HuH-7 (cell line): ENCODE measurements at places on chromosomes 2 and 18.

GRCh38 chr2:17878281-17879136 is at the start of gene KCNS3:
KCNS3 (plus strand) TSS chr2:17878667; CDS start chr2:17931009, 52,342 bp downstream.
- peak; percentile 56 for DNase-seq

DNA sequence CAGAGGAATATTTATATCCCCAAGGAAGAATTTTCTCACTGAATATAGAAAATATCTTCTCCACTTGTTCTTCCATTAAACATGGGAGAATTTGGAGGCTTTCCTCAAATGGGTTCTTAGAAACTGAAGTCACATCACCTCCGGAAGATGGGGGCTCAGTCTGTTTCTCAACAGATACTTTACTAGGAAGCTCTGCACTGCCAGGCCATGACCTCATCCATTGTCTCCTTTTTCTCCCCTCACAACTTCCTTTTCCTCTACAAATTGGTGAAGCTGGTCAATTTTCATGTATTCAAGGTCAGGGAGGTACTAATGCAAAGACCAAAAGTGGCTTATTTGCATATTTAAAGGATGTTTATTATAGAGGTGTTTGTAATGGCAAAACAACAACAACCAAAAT is 173.1 kb downstream of the RNF152 start:
- no peak for DNase-seq

DNA sequence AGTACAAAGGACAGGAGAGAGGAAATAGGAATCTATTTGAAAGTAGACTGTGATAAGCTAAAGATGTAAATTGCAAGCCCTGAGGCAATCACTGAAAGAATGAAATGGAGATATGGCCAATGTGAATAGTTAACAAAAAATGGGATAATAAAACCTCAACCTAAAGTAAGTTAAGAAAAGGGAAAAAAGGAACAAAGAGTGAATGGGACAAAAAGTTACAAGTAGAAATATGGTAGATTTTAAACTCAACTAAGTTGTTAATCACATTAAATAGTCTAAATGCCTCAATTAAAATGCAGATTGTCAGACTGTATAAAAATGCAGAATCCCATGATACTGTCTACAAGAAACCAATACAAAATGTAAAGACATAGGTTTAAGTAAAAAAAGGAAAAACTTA is 165.2 kb upstream of the RBMS1 start:
- no peak for DNase-seq

GRCh38 chr2:127631541-127631996 is 14.4 kb upstream of the GPR17 start:
- DNase-seq = no peak

GRCh38 chr2:70083344-70084156 is 3.7 kb upstream of the PCBP1 start:
- DNase-seq = no peak

- no peak for DNase-seq
Observed at GRCh38 chr18:45836242-45837205, 11.0 kb downstream of the SIGLEC15 start.

DNA sequence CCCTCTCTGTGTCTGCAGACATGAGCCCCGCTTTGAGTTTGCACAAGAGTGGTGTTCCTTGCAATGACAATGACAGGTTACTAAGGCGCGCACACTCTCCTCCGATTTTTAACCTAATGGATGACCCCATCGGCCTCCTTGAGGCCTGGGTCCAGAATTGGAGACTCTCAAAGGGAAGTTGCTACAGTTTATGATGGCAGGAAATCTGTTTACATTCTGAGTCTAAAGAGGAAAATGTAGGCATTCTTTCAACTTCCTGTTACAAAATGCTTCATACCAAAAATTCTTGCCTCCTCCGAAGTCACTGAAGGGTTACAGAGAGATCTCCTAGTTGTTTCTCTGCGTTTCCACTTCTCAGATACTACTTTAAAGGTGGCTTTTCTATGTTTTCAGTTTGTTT is 225.3 kb upstream of the AGAP1 start:
- DNase-seq = no peak

DNA sequence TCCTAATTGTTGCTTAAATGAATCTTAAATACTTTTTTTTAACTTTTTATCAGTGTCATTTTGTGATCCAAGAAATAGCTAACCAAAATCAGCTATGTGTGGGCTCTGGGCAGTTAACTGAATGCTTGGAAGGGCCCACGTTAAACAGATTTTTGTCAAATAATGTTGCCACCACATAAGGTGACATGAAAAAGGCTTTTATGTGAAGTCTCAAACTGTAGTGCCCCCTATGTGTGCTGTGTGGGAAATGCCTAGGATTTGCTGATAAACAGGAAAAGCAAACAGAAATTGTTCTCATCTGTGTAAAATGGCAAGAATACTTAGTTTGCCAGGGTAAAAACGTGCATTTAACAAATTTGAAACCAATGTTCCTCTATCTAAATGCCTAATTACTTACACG is 242.2 kb downstream of the ZNF516 start:
- DNase-seq = no peak

DNA sequence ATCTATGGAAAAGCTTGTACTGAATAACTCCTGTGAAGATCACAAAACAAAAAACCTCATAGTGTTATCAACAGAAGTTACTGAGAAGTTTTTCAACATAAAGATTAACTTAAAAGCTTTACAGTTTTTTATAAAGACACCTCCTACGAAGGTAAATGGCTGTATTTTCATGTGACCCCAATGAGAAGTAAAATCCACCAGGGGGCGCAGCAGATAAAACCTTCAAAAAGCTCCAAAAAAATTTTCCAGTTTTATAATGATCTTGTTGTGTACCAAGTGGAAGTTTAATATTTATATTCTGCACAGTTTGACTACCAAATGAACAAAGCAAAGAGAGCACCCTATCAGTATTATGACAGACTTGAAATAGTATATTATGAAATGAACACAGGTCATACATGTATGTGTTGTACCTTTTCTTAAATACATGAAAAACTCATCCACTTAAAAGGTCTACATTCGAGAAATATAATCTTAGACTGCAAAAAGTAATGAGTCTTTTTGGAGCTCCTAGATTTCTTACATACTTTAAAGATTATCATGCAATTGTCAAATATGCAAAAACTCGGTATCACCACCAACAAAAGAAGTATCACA is 38.5 kb downstream of the PNO1 start:
- no peak for DNase-seq

DNA sequence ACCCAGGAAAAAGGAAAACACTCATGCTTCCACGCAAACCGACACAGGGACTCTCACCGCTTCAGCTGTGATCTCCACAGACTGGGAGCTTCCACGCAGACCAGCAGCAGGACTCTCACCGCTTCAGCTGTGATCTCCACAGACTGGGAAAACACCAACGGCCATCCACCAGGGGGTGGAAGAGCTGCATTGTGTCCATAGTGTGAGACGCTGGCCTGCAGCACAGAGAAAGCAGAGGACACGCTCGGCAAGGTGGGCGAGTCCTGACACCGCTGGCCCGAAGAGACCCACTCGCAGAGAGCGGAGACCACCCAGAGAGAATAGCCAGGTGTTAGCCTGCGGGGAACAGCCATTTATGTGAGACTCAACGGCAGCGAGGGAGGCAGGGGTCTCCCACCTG is 42.5 kb upstream of the NFATC1 start:
- DNase-seq = peak; percentile 34

- no peak for DNase-seq
Observed at GRCh38 chr2:182132605-182133004, 147.0 kb downstream of the PPP1R1C start.

DNA sequence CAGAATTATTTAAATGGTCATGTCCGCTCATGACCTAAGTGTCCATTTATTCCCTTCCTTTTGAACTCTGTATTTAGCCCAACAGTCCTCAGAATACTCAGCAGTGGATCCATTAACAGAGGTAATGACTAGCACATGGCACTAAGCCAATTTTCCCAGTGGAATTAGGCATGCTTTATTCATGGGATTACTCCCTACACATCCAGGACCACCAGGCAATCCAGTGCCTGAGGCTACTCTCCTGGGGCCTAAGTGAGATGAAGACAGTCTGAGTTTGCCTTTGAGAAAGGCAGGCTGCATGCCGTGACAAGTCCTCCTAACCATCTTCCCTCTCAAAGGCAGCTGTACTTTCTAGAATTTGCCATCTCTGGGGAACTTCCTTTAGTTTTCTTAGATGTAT is 128.6 kb downstream of the SPOPL start:
- no peak for DNase-seq

DNA sequence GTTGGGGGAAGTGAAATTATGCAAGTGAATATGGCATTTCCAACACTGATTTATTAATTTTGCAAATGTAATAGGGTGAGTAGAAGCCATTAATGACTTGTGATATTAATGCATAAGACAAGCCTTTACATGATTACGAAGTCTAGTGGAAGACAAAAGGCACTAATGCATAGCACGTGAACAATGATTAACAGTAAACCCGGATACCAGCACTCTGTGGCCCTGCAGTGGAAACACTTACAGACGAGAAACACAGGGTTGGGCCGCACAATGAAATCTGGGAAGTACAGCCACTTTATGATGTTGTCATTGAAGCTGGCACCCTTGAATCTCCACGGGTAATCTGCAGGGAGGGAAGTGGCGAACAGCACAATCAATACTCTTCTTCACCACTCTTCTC is 233.4 kb downstream of the NAPG start:
- DNase-seq = no peak

GRCh38 chr2:240209493-240209892 is 69.0 kb upstream of the OTOS start:
- DNase-seq = no peak

- no peak for DNase-seq
Observed at GRCh38 chr18:3773303-3773702, 323.3 kb downstream of the TGIF1 start.

DNA sequence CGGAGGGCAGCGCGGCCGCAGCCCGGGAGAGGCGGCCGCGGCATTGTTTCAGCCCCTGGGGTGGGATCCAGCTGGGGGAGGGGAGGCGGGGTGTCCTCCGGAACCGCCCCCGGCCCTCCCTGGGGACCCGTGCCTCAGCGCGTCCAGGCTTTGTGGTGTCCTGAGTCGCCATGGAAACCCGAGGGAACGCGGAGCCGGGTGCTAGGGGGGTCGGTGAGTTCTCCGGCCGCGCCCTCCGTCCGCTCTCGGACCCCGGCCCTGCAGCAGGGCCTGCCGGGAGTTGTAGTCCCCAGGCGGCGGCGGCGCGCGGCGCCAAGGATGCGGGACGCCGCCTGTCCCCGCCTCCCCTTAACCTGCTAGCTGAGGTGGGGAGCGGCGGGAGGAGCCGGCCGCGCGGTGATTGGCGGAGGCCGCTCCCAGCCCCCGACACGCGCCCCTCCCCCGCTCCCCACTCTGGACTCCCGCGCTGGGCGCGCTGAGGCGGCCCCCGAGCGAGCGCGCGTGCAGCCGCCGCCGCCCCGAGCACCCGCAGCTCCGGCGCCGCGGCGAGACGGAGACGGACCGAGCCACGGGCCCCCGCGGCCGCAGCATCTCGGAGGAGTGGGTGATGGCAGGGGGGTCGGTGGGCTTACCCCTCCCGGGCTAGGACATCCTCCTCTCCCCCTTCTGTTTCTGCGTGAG is at the start of gene DPYSL5:
Gene DPYSL5, plus strand, starts transcription at position 478 of the 681 bp plus-strand sequence. CDS start 50,368 bp downstream, outside the sequence.
- peak; percentile 93 for DNase-seq

GRCh38 chr2:201500534-201500933 is 49.0 kb downstream of the STRADB start:
- DNase-seq = no peak

DNA sequence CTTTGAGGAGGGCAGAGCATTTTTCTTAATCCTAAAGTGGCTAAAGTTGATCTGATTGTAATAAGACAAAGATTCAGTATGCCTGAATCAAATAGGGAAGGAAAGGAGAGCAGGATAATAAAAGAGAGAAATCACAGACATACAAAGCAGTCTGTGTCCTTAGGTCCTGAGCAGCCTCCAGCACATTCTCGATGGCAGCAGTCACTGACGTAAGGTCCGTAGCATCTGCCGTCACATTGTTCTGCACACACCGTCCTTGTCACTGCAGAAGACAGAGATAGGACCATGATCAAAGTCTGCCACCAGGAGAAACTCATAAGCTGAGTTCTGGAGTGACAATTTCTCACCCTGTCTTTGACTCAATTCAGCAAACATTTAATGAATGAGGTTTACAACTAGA is 813.7 kb downstream of the ERBB4 start:
- DNase-seq = no peak

GRCh38 chr2:94873362-94874276 is 2.4 kb downstream of the TEKT4 start:
- DNase-seq = no peak

DNA sequence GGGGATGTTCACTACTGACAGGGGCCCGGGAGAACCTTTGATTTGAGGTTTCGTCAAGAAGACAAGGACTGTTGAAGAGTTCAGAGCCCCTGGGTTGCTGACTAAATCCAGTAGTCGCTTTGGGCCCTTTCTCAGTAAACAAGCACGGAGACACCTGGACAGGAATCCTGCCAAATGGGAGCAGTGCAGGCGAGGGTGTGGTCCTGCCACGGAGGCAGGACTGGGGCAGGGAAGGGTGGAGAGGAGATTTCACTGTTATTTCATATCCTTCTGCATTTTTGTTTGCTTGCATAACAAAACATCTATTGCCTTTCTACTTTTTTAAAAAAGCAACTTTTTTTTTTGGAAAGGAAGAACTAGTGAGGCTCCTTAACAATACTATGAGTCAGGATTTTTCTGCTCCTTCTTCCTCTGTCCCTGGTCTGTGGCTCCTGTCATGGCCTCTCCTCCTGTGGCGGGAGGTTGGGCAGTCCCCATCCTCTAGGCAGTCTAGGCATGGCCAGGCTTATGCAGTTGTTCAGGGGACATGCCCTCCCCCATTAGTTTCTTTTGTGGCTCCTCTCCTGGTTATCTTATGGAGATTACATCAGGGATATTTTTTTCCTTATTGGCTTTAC is 57.7 kb downstream of the ARHGEF4 start:
- DNase-seq = no peak

DNA sequence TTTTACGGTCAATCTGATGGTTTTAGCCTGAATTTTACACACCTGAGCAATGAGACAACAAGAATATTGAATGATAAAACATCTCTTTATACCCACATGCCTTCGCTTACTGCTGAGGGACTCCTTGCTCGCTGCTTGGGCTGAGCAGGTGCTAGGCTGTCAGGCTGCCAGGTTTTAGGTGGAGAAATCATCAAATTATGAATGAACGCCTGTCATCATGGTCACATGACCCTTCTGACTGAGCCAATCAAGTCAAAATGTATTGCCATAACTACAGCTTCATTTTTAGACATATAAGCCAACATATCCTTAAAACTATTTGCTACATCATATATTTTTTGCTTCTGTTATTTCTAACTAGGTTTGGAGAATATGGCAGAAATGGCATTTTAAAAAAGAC is 274.0 kb downstream of the LNPK start:
- no peak for DNase-seq

DNA sequence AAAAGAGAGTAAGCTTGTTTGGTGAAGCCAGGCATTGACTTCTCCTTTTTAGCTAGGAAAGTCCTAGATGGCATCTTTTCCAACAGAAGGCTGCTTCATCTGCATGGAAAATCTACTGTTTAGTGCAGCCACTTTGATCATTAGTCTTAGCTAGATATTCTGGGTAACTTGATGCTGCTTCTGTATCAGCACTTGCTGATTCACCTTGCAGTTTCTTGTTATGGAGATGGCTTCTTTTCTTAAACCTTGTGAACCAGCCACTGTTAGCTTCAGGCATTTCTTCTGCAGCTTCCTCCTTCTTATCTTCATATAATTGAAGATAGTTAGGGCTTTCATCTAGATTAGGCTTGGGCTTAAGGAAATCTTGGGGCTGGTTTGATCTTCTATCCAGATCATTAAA is 639.7 kb downstream of the TDRD15 start:
- DNase-seq = no peak

- DNase-seq = no peak
Observed at GRCh38 chr2:128342550-128342949, 23.9 kb upstream of the HS6ST1 start.

- DNase-seq = no peak
Observed at GRCh38 chr2:8087480-8087840, 594.4 kb upstream of the ID2 start.
